ENCODE measurements at places on chromosomes 13 and 19.
A peak's percentile ranks its signal among the peaks of the same experiment; 100 is the strongest.

- DNase-seq: no peak
Observed at GRCh38 chr13:97975280-97975847, 21.9 kb downstream of the IPO5 start.

DNA sequence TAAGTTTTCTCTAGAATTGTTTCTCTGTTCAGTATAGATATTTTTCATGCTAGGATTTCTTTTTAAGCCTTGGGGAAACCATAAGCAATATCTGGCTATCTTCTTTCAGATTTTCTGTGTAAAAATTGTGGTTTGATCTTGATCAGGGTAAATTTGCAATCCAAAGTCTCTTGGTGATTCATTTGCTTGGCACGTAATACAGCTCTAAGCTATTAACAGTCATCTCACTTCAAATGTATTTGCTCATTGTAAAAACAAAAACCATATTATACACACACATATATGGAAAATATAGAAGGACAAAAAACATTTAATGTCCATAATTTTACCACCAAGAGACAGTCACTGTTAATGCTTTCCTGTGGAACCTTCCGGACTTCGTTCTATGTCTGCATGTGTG lies 191.0 kb downstream of the SHISA2 start:
- DNase-seq: no peak

DNA sequence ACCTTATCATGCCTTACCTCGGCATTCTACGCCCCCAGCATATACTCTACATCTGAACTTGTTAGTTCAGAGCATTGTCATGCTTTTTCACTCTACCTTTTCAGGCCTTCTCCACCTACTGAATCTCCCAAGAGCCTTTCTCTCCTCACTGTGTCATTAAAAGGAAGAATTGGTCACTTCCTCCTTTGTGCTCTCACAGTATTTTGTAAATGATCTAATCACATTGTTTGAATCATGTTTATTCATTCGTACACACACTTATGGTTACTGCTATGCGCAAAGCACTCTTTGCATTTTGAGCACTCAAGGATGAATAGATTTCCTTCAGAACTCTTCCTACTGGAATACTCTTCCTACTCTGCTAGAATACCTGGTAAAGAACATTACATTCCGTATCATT lies 15.8 kb upstream of the ELF1 start:
- DNase-seq: no peak

DNA sequence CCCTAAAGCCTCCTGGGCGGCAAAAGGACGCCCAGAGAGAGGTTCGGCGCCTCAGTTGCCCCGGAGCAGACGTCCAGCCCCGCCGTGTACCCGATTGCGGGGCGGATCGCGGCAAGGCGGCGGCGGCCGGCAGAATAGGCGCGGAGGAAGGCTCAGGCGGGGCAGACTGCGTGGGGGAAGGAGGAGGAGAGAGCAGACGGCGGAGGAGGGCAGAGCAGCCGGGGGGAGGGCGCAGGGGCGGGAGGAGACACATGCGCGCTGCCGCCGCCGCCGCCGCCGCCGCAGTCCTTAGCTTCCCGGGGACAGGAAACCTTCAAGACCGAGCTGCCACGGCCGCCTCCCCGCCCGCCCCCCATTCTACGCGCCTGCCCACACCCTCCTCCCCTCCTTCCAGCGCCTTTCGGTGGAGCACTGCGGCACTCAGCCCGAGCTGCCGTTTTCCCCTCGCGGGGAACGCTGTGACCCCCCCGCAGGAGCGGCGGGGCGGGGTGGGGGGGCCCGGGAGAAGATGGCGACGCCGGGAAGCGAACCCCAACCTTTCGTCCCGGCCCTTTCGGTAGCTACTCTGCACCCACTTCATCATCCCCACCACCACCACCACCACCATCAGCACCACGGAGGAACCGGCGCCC lies at the start of gene LRCH1:
Gene LRCH1 (plus strand): TSS at position 282 of the 632 bp plus-strand sequence. CDS start 227 bp downstream, at position 509.
- peak; percentile 64 for DNase-seq

DNA sequence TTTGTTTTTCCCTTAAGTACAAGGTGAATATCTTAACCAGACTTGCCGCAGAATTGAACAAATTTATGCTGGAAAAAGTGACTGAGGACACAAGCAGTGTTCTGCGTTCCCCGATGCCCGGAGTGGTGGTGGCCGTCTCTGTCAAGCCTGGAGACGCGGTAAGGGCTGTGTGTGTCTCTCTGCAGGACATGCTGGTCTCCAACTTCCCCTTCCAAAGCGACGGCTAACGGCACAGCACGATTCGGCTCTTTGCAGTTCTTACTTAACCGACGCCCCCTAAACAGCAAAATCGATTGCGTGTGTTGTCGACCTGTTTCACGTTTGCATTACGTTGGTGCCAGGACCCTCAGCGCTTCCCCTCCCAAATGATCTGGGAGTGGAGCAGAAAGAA lies 73.2 kb downstream of the GGACT start:
- no peak for DNase-seq

- no peak for DNase-seq
Observed at GRCh38 chr19:4369888-4370260, 26.5 kb downstream of the MPND start.

DNA sequence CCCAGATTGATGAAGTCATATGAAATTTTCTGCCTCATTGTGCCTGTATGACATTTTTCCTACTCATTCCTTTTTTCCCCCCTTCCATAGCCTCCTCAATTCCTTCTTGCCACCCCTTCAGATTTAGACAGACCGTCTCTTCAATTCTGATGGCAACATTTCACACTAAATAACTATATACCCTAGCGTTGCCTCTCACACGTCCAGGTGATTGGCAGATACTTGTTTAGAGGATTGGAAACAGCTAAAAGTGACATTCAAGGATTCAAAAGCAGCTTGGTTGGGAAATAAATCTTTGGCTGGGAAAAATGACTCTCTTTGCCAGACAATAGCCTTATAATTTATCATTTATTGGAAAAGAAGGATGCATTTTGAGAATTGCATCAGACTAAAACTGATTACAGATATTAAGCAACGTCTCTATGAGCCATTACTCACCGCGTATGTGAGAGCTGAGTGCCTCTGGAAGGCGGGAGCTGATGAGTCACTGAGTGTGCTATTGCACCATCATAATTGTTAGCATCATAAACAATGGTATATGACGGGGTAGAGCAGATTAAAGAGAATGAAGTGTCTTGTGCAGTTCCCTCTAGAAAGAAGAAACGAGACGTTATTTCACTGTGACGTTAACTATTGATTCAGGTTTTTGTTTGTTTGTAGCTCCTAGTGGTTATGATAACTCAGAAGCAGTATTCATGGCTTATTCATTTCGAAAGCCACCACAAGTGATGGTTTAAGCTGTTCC lies 61.1 kb upstream of the FAM216B start:
- no peak for DNase-seq

GRCh38 chr19:34838248-34838647 lies 65.2 kb upstream of the ZNF599 start:
- peak; percentile 44 for DNase-seq

Measured in D721Med (cell line).